ENCODE measurements at places on chromosomes 6 and 20.

DNA sequence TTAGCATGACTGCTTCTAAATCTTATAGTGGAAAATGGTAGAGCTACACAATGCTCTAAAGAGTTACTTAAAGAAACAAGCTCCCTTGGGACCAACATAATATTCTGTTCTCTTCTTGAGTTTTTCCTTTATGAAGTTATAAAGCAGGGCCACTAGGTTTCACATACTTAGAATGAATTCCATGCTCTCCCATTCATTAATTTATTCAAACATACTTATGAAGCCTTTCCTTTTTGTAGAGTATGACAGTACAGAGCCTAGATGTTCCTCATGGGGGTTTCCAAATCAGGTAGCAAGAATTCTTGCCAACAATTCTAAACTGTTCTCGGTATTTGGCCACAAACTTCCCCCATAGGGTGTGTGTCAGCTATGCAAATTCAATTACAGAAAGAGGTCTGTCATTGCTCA, 20.6 kb upstream of the FABP7 start:
- DNase-seq, result no peak

GRCh38 chr20:52684905-52685304, 287.3 kb upstream of the TSHZ2 start:
- no peak for DNase-seq

DNA sequence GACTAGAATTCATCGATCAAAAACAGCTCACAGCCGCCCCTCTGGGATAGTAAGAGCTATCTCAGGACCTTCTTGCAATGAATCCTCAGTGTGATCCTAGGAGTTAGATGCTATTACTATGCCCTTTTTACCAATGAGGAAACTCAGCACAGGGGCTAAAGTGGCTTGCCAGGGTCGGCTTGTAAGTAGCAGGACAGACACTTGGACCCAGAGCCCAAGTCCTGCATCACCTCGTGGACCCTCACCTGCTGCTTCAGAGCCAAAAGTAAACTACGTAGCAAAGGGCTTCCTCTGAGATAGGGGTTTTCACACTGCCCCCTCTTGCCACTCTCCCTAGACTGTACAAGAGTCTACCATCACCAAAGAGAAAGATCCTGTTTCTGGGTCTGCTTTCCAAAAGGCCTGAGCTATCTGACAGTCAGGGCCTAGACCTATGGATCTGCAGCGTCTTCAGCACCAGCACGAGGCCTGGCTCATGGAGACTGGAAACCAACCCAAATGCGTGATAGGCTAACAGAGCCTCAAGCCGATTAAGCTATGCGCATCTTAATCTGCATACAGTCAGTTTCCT, 172.3 kb downstream of the ANKRD60 start:
- DNase-seq, result no peak

DNA sequence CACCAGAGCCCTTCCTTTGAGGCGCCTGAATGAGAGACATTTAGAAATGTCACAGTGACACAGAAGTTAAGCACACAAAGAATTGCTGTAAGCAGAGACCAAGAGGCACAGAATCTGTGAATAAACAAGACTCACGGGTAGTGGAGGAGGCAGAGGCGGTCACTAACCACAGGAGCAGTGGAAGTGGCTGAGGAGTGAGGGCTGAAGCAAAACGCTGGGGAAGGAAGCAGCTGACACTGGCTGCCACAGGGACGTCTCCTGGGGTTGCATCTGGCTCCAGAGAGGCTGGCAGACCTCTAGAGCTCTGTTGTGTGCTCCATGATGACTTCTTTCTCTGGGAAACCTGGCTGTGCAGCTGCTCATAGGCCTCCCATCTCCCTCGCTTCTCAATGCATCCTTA, 65.0 kb upstream of the SLC2A12 start:
- DNase-seq, result no peak

Data from activated naive CD4-positive, alpha-beta T cell (primary cell).